ENCODE measurements at places on chromosomes 12 and 14. TPM values are rescaled to one million over a fixed set of nuclear protein-coding genes. Genes with fewer than 3 reads are reported as not detected.

GRCh38 chr12:59472273-59472672 is 123.6 kb upstream of the SLC16A7 start:
- DNase-seq: no peak

GRCh38 chr14:20482382-20482781 is 13.2 kb downstream of the PNP start:
- DNase-seq: no peak

DNA sequence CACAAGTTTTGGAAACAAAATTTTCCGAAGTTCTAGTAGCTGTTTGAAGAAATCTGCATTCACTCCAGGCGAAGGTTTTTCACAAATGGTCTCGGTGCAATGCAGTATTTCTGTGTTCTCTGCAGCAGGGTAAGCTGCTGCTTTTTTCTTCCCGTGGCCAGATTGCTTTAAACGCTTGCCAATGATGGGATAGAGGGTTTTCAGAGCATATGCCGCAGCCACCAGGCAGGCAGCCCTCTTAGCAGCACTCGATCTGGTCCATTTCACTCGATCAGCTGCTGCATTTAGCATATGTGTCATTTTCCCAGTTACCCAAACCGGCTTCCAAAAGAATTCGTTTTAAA is 315 bp downstream of the ABCD2 start:
- no peak for DNase-seq

DNA sequence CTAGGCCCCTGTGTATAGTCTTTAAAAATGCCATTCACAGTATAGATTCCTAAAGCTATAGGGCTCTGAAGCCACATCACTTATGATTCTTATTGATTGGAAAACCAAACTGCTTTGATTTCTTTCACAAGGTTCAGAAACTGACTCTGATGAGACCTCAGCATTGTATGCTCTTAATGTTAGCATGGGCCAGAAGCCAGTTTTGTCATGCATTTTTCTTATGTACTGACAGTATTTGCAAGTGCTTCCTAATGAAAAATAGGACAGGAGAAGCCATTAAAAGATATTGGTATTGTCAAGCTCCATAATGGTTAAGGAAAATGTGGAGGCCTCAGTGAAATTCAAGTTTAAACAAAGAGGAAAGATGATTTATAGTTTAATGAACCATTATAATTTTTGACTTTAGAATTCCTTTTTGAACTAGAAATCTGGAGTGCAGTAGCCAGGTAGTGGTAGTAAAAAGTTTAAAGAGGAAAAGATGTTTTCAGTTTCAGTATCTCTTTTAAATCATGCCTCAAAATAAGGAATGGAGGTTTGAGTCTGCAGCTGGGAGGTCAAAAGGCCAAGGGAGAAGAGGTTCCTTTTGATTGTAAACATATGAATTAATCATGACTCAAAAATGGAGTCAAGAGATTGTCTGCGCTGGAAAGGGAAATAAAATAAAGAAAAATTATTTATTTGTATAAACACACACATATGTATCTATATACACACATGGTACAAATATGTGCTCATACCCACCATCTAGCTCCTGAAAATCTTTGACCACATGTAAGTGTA is 388.1 kb upstream of the PRICKLE1 start:
- no peak for DNase-seq

DNA sequence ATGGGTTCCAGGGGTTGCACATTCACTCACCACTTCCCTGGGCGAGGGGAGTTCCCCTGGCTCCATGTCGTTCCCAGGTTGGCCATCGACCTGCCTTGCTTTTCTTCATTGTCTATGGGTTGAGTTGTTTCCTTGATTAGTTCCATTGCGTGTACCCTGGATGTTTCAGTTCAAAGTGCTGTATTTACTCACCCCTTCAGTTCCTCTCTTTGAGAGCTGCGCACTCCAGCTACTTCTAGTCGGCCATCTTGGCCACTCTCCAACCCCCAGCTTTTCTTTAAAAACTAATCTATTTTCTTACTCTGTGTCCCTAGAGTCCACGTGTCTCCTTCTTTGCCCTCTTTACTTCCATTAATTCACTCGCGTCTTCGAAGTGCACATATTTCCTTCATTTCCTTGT is 11.7 kb downstream of the CLEC2A start:
- DNase-seq: no peak

DNA sequence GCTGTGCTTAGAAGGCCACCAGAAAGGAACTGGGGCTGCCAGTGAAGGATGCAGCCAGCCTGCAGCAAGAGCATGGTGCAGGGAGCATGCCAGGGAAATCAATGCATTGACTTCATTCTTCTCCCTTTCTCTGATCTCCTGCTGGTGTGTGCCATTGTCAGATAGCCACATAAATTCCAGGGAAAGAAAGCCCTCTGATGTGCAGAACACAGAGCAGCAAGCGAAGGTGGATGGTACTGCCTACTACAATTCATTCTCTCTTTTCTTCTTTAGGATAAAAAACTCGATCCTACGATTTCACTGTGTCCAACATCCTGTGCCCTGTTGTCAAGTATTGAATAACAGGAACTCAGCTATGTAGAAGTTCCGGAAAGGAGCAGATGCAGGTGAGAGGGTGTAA is 446.7 kb upstream of the TMEM132C start:
- no peak for DNase-seq

- no peak for DNase-seq
These were observed 10.4 kb downstream of the PCNX1 start for GRCh38 chr14:70917633-70918032.

DNA sequence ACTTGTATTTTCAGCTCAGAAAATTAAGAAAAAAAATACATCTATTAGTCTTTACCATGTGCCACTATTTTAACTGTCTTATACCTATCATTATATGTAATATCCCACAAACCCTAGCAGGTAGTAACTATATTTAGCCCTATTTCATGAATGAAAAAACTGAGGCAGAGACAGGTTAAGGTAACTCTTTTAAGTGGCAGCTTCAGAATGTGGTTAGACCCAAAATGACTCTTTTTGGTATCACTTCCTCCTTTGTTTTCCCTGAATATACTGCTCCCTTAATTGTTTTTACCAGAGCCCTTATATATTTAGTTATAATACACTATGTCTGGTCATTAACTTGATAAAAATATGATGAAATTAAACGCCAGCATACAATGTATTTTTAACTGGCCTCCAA is 235.6 kb upstream of the RPL10L start:
- no peak for DNase-seq

DNA sequence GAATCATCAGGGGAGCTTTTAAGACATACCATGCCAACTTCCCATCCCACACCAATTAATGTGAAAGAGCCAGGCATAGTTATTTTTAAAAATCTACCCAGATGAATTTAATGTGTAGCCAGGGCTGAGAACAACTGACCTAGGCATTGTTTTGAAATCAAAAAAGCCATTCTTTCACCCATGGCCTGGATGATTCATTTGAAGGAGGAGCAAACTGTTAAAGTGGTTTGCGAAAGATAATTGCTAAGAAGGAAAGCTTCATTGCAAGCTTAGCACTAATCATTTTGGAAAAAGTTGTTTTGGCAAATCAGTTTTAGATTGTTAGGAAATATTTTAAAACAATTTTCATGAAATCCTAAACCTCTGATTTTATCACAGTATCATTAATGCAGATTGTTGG is 2.1 kb upstream of the GTSF1 start:
- no peak for DNase-seq

DNA sequence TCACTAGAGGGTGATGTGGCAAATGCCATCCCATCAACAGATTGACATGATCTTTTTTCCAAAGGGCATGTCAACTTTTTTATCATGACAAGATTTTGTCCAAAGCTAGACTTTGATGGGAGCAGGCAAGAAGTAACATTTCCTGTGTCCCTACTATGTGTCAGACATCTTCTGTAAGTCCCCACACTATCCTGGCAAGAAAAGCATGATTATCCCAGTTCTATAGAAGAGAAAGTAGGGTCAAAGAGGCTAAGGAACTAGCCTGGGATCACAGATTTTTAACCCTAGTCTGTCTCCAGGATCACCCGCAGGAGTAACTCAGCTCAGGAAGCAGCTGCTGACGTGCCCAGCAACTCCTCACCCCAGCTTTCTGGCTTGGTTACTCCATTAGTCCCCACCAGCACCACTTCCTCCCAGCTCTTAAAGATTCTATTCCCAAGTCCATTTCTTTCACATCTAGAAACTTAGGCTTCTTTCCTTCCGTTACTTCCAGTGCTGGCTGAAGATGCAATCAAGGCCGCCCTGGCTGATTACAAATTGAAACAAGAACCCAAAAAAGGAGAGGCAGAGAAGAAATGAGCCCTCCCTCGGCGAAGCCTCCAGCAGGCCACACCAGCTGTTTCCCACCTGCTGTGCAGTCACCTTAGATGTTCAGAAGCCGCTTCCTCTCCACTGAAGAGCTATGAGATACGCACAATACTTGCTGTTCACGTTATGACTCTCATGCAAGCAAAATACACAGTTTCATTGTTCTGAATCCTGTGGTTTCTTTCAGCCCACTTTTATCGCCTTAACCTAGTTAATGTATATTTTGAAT is 6.2 kb downstream of the ISCU start:
- peak; percentile 17 for DNase-seq

DNA sequence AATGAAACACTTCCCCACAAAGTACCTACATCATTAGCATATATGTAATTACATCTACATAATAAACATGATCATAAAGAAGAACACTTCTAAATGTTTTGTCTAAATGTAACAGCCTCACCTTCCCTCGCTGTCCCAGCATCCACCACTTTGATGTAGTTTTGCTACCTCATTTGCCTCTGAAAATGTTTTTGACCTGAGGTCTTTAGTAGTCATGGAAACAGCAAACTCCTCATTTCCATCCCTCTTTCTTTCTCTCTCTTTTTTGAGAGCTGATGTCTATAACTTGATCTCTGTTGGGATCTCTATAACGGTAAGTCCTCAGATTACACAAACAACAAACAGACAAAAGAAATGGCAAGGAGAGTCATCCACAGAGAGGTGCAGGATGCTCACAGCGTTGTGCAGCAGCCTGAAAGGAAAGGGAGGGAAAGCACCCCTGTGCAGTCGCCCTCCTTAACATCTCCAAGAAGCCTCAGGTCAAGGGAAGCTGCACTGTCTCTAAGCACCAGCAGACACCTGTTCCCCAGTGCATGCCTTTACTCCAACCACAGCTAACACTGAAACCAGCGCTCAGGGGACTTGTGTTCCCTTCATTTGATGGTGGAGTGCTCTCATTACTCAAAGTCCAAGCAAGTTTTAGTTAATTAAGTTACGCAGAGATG is 268.7 kb downstream of the TMEM132D start:
- no peak for DNase-seq

GRCh38 chr14:36383767-36384431 is 63.5 kb upstream of the MBIP start:
- DNase-seq: no peak

DNA sequence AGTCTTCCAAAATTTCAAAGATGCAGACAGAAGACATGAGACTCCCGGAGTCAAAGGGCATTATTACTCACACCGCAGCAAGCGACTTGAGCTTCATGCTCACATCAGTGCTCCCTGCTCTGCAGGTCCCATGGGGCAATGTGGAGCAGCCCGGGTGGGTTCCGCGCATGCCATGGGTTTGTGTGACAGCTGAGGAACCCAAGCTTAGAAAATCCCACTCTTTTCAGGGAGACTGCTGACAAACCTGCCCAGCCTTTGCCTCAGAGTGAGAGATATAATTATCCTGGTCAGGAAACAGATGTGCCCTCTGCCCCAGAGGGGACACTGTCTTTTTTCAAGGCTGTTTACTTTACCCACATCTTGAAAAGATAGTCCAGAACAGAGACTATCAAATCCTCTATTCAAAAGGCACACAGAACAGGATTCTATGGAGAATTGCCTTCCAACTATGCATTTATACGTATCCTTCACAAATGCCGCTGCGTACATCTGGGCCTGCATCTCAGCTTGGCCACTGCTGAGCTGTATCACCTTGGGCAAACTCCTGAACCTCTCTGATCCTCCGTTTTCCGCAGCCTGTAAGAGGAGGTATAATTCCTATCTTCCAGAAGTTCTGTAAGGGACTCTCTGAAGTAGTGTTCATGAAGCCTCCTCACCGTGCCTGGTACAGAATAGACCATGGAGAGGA is 16.0 kb downstream of the C14orf132 start:
- DNase-seq: no peak

DNA sequence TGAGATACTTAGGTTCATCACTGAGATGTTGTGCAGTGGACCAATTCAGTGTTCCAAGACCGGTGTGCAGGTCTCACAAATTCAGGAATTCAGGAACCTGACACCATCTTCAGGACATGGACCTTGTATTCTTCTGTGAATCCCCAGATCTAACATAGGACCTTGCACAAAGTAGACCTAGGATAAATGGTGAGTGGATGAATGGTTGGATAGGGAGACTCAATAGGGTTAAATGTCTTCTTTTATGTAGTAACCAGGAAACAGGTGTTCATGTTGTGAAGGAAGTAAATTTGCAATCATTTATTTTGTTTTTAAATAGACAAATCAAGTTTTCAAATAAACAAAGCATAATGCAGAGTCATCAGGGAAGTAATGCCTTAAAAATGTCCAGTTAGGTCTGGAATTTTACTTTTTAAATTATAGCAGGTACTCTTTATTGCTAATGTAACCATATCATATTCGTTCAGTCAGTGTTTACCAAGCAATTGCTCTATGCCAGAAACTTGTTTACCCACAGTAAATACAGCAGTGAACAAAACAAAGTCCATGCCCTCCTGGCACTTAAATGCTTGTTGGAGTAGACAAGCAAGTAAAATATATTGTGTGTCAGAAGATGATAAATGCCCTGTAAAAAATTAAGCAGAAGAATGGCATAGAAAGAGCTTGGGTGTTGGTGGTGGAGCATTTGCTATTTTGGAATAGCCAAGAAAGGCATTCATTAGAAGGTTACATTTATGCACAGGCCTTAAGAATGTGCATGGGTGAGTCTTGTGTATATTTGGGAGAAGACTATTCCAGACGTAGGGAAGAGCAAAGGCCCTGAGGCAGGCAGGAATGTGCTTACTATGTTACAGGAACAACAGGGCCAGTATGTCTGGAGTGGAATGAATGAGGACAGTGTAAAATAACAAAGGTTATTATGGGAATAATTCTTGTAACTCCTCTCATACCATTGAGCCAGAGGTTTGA is 26.3 kb downstream of the RXYLT1 start:
- DNase-seq: peak; percentile 36

DNA sequence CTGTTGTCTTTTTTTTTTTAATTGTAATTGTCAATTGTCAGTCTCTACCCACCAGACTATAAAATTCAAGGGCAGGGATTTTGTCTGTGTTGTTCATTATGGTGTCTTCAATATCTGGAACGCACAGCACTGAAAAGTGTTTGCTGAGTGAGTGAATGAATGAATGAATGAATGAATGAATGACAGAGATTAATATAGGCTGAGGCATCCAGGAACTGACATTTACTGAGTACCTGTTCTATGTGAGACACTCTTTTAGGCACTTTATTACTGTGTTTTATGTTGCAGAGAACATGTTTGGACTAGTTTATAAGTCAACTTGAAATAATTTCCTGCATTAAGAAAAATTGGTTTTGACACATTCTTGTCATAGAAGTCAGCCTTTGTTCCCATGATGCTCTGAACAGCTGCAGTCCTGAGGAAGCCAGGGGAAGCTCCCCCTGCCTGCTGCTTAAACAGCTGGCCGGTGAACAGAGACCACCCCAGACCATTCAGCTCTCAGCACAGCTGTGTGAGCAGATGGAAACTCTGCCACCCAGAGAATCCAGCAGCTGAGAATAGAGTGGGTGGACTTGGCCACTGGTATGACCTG is 160.7 kb upstream of the CCND2 start:
- DNase-seq: peak; percentile 10

GRCh38 chr12:27077586-27077985 is 4.8 kb downstream of the C12orf71 start:
- DNase-seq: no peak

- DNase-seq: no peak
These were observed 333.7 kb downstream of the EGLN3 start for GRCh38 chr14:33617154-33617553.

GRCh38 chr12:41213648-41214047 is 25.5 kb downstream of the PDZRN4 start:
- DNase-seq: no peak

Gene KLRK1
- total RNA-seq: 1.1 TPM

Gene MAP3K9
- total RNA-seq: 10.6 TPM

Gene P2RX2
- 0.24 TPM for total RNA-seq

Data from colonic mucosa (tissue), 4 donors.